ENCODE measurements at places on chromosomes 12 and 14. TPM values are rescaled to one million over a fixed set of nuclear protein-coding genes. Genes with fewer than 3 reads are reported as not detected.

GRCh38 chr14:96092936-96093335 is 53.8 kb downstream of the C14orf132 start:
- no peak for DNase-seq

Gene CCDC60
- polyA plus RNA-seq: not detected

DNA sequence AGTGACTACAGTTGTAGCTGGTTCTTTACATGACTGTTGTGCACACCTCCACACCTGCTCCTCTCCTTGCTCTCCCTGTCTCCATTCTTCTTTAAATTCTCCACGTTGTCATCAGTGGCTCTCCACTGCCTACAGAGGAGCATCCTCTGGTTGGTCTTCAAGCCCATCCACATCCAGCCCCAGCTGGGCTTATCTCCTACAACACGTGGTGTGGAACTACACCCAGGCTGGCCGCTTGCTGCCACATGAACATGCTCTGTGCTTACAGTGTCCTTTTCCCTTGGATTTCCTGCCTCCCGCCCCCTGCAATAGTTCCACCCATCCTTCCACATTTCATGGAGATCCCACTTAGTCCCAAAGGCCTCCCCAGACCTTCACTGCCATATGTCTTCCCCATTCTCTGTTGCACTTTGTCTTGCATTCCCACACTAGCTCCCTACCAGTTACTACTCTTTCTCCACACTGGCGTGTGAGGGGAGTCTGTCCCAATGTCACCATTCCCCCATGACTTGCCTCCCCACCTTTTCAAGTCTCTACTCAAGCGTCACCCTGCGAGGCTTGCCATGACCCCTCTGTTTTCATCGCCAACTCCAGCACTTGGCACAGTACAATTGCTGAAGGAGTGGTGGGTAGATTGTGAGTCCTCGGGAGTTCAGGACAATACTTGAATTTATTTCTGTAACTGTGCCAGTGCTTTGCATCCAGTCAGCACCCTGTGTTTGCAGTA is 9.8 kb upstream of the MCRS1 start:
- no peak for DNase-seq

DNA sequence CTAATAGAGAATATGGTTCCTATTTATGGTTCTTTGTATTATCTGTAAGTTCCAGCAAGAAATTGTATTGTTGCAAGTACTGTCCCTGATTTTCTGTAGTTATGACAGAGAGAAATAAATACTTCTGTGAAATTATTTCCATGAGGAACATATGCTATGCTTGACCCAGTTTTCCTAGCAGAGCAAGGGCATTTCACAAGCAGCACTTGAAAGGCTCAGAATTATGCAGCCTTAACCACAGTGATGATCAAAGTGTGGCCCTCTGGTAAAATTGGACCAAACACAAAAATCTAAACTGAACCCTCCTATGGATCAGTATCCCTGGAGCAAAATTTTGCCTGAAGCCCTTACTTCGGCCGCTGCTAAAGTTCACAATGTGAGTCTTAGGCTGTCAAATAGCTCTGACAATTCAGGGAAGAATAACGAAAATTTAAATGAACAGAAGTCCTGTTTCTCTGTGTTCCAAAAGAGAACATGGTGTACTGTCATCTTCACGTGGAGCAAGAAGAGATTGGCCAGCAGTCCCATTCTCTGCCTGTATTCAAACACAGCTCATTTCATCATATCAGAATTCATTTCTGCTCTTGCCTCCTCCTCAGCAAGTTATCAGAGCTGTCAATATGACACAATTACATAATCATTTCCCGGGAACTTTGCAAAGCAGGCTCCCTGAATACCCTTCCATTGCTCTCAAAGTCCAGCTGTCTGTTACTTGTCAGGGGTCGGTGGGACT is 471.9 kb downstream of the RPS29 start:
- DNase-seq: no peak

GRCh38 chr14:69366761-69367160 is 31.3 kb downstream of the ERH start:
- DNase-seq: no peak

Gene CPM
- 25.4 TPM for polyA plus RNA-seq

Gene RPL36AL
- polyA plus RNA-seq: 200 TPM

DNA sequence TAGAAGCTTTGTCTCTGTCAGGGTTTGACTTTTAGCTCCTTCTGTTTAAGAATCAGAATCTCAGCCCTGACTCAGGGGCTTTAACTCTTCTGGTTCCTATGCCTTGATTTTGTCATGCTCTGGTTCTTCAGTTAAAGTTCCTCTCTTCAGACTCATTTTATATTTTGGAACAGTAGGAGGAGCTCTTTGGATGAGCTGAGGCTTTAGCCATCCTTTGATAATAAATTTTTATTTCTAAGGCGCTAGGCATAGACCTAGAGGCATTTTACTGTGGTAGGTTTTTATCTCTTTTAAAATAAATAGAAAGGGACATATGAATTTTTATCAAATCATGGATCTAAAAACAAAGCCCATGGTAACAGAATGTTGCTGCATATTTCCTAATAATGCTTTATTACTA is 51.7 kb downstream of the ATP23 start:
- no peak for DNase-seq

Gene KRT80
- polyA plus RNA-seq: 0.76 TPM

Gene PTPRB
- polyA plus RNA-seq: 22.1 TPM

DNA sequence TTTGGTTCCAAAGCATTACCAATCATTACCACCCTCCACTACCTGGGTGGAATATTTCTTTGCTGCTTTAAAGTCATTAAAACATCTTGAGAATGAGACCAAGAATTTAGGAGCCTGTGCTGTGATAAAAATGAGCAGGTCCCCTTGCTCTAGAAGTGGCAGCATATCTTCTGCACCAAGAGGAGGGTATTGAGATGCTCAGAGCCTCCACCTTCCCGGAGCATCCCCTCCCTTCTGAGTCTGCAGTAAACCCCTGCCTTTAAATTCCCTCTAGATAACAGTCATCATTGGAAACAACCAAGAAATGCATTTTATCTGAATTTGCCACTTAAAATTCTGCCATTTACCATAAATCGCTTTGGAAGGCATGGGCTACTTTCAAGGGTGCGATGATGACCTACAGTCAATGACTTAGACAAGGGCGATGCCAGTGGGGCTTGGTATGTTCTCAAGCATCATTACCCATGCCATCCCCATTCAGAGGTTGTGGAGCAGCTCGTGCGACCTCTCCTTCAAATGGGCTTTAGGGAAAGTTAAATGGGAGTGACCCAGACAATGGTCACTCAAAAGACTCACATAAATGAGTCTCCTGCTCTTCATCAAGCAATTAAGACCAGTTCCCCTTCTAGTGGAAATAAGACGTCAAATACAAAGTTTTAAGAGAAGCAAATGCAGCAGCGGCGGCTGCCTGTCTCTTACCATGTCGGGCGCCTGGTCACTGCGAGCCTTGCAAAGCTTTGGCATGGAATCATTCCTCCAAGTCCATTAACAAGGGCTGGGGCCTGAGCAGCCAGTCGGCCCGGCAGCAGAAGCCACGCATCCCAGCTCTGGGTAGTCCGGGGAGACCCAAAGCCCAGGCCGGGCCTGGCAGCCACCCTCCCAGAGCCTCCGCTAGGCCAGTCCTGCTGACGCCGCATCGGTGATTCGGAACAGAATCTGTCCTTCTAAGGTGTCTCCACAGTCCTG is 334.5 kb downstream of the TMEM121 start:
- no peak for DNase-seq

- no peak for DNase-seq
Measured at GRCh38 chr14:40757376-40757950, 849.2 kb upstream of the LRFN5 start.

DNA sequence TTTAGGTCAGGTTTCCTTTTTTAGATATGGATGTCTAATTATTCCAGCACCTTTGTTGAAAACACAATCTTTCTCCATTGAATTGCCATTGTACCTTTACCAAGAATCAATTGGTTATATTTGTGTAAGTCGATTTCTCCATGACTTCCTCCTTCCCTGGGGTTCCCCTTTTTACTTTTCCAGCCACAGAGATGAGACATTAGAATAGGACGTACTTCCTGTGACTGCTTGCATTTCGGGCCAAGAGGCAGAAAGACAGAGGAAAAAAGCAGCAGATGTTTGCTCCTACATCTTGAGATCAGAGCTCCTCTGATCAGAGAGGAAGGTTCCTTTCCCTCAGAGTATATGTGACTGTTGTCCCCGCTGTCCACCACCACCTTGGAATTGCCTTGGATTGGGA is 453.7 kb upstream of the RGS6 start:
- DNase-seq: no peak

Gene USP44
- polyA plus RNA-seq: 2.5 TPM

DNA sequence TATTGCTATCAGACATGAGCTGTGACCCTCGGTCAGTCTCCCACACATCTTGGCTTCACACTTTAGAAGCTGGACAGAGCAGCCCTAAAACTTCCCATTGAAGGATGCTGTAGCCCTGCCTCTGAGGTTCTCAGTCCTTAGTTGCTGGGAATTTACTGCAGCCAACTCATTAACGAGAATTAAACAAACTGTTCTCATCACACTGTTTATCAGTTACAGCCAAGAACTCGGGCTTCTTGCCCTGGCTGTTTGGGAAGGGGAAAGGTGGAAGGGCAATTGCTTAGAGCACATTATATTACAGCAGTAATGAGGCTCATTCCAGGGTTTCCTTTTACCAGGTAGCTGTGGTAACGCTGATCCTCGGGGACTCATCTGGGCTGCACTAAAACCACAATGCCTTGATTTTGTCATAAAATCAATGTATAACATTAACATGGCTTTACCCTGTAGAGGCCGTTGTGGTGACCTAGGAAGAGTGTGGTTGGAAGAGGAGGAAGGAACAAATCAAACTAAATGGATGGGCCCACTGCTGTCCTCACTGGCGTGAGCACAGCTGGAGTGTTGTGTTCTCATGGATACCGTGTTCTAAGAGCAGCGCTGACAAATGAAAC is 87.1 kb downstream of the GPR135 start:
- peak; percentile 39 for DNase-seq

DNA sequence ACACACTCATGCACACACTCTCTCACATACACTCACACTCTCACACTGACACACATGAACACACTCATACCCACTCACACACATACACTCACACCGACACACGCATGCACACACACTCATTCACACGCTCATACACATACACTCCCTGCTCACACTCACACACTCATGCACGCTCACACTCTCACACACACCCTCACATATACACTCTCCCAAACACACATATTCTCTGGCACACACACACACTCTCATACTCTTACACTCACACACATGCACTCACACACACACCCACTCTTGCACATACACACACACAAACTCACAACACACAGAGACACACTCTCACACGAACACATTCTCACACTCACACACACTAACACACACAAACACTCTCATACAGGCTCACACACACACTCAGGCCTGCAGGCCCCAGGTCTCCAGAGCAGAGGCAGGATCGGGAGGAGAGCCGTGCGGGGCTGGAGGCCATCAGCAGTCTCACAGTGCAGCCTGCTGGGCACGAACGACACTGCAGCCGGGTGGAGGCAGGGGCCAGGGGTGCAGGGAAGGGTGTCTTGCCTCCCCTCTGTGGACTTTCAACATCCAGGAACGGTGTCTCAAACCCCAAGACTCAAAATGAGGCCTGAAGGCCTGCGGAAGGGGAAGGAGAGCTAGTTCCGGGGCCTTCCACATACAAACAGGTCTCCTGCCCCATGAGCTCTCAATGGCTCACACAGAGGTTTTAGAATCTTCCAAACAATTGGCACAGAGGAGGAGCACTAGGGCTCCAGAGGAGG is 148.7 kb downstream of the ANO2 start:
- no peak for DNase-seq

Gene CCND2
- polyA plus RNA-seq: 52.6 TPM

DNA sequence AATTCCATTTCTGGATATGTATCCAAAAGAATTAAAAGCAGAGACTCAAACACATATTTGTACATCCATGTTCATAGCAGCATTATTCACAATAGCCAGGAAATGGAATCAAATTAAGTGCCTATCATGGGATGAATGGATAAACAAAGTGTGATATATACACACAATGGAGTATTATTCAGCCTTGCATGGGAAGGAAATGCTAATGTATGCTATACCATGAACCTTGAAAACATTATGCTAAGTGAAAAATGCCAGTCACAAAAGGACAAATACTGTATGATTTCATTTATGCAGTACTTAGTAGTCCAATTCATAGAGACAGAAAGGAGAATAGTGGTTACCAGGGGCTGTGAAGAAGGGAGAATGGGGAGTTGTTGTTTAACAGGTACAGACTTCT is 32.1 kb upstream of the CSRNP2 start:
- no peak for DNase-seq

Measured in right renal cortex interstitium (tissue), 3 donors.